Stimulated activated CD8-positive, alpha-beta memory T cell treated with anti-CD3 and anti-CD28 coated beads, Interleukin-2, amount 100 ng/mL, for 48 hours (primary cell): ENCODE measurements at places on chromosomes 7 and 10.

DNA sequence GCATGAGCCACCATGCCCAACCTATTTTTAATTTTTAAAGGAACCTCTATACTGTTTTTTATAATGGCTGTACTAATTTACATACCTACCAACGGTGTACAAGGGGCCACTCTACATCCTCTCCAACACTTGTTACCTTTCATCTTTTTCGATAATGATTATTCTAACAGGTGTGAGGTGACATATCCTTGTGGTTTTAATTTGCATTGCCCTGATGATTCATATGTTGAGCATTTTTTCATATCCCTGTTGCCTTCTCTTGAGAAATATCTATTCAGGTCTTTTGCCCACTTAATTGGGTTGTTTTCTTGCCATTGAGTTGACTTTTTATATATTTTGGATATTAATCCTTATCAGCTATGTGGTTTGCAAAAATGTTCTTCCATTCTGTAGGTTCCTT is 167.0 kb downstream of the CTTNBP2 start:
- DNase-seq = no peak

GRCh38 chr10:31095677-31096560 is 64.3 kb upstream of the ZNF438 start:
- DNase-seq = no peak

DNA sequence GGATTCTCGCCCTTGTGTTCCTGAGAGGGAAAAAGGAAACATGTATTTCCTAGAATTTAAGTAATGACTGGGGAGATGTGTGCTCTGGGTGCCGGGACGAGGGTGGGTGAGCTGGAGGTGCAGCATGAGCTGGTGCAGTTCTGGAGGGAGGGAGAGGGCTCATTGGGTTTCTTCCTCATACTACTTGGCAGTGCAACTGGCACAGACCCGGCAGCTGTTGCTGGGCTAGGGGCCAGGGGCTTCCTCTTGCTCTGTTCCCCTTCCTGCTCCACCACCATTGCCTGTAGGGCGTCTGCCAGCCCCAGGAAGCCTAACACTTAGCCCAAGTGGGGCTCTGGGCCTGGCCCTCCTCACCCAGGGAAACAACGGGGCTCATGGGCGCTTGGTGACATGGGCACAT is 5.9 kb downstream of the RET start:
- DNase-seq = no peak

DNA sequence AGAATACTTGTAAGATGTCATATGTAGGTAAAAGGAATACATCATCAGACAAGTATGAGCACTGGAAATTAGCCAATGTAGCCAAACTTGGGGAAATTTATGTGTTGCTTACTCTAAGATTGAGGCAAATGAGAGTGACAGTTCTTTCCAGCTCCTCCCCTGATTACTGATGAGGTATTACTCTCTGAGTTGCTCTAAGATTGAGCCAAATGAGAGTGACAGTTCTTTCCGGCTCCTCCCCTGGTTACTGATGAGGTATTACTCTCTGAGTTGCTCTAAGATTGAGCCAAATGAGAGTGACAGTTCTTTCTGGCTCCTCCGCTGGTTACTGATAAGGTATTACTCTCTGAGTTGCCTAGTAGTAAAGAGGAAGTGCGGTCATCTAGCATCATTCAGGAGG is 435.8 kb downstream of the NRG3 start:
- no peak for DNase-seq

GRCh38 chr7:416761-417624 is 102.7 kb downstream of the PDGFA start:
- no peak for DNase-seq

DNA sequence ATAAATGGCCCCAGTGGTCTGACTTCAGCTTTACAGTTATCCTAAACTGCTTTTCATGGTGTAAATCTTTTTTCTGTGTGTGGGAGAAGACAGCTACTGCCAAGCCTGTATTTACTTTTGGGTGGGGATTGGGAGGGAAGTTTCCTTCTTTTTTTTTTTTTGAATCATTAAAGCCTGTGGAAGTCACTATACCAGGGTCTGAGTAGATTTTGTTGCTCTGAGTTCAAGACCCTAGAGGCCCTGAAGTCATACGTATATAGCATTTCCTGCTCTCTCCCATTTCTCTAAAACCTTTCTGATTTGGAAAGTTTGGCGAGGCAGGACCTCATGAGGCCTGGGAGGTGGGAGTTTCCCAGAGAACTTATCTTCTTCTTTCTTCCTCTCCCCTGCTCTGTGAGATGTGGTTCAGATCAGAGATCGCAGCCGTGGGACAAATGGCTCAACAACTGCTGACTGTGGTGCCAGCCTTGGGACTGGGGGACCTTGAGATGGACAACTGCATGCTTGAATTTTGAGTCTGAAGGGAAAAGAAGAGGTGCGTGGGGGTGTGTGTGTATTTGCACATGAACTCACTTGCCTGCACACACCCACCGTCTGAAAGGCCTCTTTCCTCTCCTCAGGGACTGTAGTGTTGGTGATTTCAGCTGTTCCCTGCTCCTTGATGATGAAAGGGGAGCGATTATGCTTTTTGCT is 18.1 kb downstream of the LRMDA start:
- DNase-seq = no peak

DNA sequence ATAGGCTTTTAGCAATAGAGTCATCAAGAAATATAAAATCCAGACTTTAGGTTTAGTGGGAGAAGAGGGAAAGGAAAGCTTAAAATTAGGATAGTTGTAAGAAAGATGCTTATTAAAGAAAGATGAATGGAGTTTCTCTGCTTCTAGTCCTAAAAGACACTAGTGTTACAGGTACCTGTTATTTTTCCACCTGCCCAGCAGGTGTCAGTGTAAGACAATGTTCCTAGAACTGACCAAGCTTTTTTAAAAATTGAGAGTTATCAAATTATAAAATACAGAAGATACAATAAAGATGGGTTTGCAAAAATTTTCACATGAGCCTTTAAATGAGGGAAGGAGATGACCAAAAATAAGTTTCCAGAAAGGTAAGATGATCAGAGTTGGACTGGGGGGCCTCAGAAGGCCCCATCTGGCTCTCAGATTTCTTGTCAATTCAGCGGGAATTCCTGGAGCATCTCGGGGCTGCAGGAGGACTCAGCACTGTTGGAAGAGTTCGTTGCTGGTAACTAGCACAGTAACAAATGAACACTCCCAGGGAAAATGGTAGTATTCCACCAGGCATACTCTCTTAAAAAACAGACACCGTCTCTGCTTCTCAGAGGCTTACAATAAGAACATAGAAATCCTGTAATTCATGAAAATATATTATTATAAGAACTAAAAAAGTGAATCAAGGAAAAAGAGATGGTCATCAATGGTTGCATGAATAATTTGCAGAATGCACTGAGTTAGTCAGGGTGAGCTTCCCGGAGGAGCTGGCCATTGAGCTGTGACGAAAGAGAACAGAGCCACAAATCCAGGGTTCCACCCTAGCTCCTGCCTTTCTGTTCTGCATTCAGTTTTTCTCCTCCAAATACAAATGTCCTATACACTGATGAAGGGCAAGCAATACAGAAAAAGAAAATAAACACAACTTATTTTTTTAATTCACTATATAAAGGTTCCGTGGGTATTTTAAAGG is 71.8 kb upstream of the PIK3CG start:
- no peak for DNase-seq
